ENCODE measurements at places on chromosomes 5 and 9. TPM values are rescaled to one million over a fixed set of nuclear protein-coding genes. Genes with fewer than 3 reads are reported as not detected.

Gene FGF18
- not detected for total RNA-seq

Gene PCDHGA8
- total RNA-seq, result 2.5 TPM

Gene LCN6
- 5.6 TPM for total RNA-seq

Gene NFIB
- total RNA-seq, result 229 TPM

Gene CARTPT
- not detected for total RNA-seq

Gene SETX
- 49.7 TPM for total RNA-seq

Gene JAKMIP2
- total RNA-seq, result 2.1 TPM

Gene STK32A
- total RNA-seq, result 0.18 TPM

DNA sequence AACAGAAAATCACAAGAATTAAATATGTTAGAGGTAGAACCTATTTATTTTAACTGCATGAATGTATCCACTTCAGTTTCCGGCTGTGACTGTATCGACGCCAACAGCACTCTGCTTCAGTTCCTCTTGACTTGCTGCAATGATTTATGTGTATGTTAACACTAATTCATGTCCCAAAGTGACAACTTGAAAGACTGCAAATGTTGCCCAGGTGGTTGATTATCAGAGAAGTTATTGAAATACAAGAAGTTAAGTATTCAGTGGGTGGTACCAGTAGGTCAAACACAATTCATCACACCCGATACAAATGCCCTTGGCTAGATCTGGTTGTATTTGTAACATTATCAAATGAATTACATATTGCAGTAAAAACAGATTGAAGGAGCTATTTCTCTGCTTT, 622.7 kb upstream of the CDH18 start:
- H3K27me3 ChIP-seq, result no peaks in the 10 kb centered on the region
- H3K27ac ChIP-seq, result no peak overlapping the region
- no peak for DNase-seq
- H3K4me1 ChIP-seq, result no peaks in the 10 kb centered on the region
- no peak overlapping the region for H3K4me3 ChIP-seq
- H3K36me3 ChIP-seq, result no peaks in the 10 kb centered on the region

DNA sequence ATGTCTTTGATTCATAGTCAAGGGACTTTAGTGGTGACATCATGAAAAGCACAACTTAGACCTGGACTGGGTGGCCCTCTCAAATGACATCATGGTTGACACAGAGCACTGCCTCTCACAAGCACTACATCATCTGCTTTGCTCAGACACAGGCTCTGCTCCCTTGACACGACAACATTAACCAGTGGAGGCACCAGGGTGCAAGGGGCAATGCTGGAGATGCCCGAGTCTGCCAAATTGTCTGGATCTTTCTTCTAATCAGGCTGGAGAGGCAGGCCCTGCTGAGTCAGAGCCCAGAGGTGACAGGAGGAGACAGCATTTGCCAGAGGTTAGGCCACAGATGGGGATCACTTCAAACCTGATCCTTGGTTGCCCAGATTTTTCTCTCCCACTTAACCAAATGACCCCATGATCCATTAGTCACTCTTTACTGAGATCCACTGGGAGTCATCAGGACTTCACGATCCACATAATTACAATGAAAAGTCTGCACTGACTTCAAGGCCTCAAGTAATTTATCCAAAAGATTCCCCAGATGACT, 174.4 kb downstream of the SLIT3 start:
- no peaks in the 10 kb centered on the region for H3K36me3 ChIP-seq
- H3K4me1 ChIP-seq, result no peaks in the 10 kb centered on the region
- no peak overlapping the region for H3K4me3 ChIP-seq
- no peak for DNase-seq

GRCh38 chr9:135583688-135584011, 22.1 kb downstream of the PAEP start:
- H3K4me3 ChIP-seq, result no peak overlapping the region
- no peaks in the 10 kb centered on the region for H3K36me3 ChIP-seq
- no peaks in the 10 kb centered on the region for H3K27me3 ChIP-seq

- H3K4me3 ChIP-seq, result no peak overlapping the region
- no peaks in the 10 kb centered on the region for H3K27me3 ChIP-seq
Observed at GRCh38 chr9:1919229-1919628, 95.9 kb upstream of the SMARCA2 start.

GRCh38 chr5:127963931-127964330, 119.6 kb upstream of the SLC12A2 start:
- no peaks in the 10 kb centered on the region for H3K36me3 ChIP-seq
- H3K4me1 ChIP-seq, result no peaks in the 10 kb centered on the region
- H3K4me3 ChIP-seq, result no peak overlapping the region
- H3K27ac ChIP-seq, result no peak overlapping the region
- no peak for DNase-seq

- no peaks in the 10 kb centered on the region for H3K4me1 ChIP-seq
- no peak overlapping the region for H3K27ac ChIP-seq
- no peaks in the 10 kb centered on the region for H3K36me3 ChIP-seq
- no peaks in the 10 kb centered on the region for H3K27me3 ChIP-seq
Observed at GRCh38 chr5:57072218-57072892, 101.5 kb upstream of the GPBP1 start.

- DNase-seq, result no peak
- H3K4me1 ChIP-seq, result peaks cover under 1% of the 10 kb centered on the region
- no peak overlapping the region for H3K4me3 ChIP-seq
Observed at GRCh38 chr9:129193655-129194054, 15.6 kb upstream of the IER5L start.

All from Peyer's patch (tissue), 4 donors.